ENCODE measurements at places on chromosomes 3 and 15. TPM values are rescaled to one million over a fixed set of nuclear protein-coding genes. Genes with fewer than 3 reads are reported as not detected.
A peak's percentile ranks its signal among the peaks of the same experiment; 100 is the strongest.

- no peak for DNase-seq
These were observed 16.6 kb downstream of the TMEM158 start for GRCh38 chr3:45209526-45209925.

DNA sequence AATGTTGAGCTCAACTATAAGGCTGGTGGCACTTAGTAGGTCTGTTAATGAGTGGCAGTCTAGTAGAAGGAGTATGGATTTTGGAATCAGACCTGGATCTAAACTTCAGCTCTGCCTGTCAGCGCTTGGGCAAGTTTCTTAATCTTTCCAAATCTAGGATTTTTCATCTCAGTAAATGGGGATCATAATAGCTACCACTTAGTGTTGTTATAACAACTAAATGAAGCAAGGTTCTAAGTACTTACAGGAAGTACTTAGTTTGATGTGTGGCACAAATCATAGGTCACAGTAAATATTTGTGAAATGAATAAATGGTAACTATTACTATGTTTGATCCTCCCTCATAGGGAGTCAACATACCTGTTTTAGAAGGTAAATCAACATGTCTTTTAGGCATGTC is 31.4 kb downstream of the SLC49A4 start:
- DNase-seq = no peak

DNA sequence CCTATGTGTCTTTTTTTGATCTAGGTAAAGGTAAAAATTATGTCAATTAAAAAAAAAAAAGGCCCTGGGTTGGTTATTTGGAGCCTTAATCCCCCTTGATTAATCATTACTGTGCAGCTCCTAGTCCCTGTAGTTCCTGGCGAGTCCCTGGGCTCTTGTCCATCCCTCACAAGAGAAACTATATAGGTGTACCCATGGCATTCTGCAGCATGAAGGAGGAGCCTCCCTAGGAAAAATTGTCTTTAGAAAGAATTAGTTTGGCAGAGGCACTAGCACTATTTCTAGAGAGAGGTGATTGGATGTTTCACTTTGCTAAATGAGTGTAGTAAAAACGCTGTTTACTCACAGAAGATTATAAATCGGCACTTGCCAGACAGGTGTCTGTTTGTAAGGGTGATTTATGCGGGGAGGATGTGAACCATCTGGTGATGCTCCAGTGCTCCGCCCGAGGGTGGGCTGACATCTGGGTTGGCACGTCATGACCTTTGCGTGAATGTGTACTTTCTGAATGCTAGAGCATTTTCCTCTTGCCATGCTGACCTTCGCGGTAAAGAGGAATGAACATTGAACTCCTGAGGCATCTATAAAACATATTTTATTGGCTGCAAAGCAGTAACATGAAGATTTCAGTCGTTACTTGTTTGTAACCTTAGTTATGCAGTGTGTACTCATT is 12.6 kb downstream of the PLCL2 start:
- DNase-seq = no peak

DNA sequence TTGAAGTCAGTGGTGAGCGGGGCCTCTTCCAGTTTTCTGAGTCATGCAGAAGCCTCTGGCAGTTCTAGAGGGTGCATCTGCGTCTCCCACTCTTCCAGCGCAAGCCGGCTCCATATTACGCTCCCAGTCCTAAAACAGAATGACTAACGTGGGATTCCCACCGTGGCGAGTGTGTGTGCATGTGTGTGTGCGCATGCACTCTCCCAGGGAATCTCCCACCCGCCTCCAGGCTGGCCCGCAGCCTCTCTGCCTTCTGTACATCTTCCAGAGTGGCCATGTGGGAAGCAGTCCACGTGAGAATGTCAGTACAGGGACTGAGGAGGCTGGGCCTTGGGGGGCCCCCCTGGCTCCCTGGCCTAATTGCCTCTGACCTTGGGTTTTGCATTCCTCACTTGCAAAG is 87.7 kb downstream of the LSM3 start:
- DNase-seq = no peak

- peak; percentile 65 for DNase-seq
These were observed 59.3 kb downstream of the CYP11A1 start for GRCh38 chr15:74307827-74308811.

Gene CATSPER2
- 0.26 TPM for total RNA-seq

Gene CYP8B1
- not detected for total RNA-seq

Measured in right atrium auricular region (tissue), 2 donors.